ENCODE measurements at places on chromosomes 3 and 15.

- no peak for DNase-seq
Measured at GRCh38 chr3:52688266-52688665, 2.4 kb downstream of the GNL3 start.

- no peak for DNase-seq
Measured at GRCh38 chr3:171181907-171182690, 155.6 kb upstream of the SLC2A2 start.

DNA sequence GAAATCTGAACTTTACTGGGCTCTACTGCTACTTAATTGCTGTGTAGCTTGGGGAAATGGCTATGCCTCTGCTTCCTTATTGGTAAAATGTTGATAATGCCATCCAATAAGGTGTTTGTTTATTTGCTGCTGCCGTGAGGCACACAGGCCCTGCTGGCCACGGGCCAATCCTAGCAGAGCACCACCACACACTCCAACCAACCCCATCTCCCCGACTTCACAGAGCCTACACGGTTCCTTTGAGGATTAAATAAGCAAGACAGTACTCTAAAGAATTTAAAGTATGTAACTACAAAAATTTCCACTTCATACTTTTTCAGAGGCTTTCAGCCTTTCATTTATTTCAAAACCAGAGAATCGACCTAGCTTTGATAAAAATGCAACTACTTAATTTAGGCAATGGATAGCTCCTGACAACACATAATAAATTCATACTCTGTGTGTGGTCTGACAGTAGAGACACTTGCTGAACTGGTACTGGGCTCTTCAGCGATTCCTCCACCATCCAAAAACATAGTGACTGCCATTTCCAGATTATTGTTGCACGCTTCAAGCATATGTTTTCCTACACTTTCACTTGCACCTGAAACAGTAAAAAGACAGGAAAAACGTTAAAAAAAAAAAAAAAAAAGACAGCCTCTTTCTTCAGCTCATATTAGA, 25.3 kb downstream of the UBXN7 start:
- DNase-seq = no peak

DNA sequence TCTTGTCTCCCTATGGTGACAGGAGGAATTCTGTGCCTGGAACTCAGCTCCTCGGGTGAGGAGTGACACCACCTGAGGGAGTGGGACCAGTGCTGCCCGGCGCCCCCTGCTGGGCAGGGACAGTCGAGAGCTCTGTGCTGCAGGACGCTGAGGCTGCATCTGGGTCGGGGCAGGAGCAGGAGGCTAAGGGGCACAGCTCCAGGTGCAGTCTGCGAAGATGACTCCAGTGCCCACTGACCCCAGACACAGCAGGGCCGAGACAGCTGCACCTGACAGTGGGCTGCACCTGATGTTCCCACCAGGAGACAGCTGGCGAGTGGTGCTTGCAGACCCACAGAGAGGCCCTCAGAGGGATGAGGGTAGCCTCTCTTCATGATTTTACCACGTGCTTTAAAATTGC, 152.9 kb downstream of the ATP10A start:
- DNase-seq = peak; percentile 38

- no peak for DNase-seq
Measured at GRCh38 chr3:118949113-118949760, 85.4 kb downstream of the IGSF11 start.

- no peak for DNase-seq
Measured at GRCh38 chr15:99275525-99276128, 24.3 kb downstream of the LRRC28 start.

GRCh38 chr15:64429448-64429847, 30.9 kb upstream of the ZNF609 start:
- DNase-seq = no peak

DNA sequence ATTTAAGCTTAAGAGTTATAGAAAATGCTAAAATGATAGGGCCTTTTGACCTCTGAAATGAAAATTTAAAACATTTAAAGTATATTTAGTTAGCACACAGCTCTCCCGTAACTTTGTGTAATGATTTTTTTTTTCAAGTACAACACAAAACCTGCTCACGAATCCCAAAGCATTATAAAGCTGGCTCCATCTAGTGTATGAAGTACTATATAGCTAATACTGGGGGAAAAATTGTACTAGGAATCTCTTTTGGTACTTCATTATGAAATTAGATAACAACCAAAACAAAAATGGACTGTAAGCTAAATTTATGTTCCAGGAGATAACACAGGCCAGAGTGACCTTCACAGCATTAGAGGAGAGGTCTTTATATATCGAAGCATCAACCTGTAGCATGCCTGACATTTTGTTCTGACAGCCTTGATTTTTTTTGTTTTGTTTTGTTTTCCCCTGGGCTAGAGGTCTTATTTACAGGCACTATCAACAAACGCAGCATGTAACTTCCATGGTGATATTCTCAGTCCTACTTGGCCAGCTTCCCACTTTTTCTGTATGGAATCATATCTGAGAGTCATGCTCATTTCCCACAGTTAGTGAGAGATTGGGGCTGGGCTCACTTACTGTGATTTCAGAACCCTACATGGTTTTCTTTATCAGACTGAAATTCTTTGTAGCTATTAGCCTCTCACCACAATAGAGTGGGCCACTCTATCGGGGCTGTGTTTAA, 116.3 kb downstream of the MITF start:
- peak; percentile 12 for DNase-seq

DNA sequence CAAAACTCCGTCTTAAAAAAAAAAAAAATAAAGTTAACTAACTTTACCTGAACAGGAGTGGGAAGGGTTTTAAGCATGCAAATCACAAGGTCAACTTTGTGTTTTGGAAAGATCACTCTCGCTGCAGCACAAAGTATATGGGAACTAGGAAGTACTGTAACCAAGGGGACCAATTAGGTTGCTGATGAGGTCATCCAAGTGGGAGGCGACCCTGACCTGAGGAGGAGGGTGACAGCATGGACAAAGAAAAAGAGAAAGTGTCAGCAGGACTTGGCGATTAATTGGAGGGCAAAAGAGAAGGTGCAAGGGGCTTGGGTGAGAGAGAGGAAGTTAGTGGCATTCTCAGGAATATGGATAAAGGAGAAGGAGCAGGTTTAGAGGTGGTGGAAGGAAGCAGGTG, 89.5 kb upstream of the ZBED2 start:
- no peak for DNase-seq

DNA sequence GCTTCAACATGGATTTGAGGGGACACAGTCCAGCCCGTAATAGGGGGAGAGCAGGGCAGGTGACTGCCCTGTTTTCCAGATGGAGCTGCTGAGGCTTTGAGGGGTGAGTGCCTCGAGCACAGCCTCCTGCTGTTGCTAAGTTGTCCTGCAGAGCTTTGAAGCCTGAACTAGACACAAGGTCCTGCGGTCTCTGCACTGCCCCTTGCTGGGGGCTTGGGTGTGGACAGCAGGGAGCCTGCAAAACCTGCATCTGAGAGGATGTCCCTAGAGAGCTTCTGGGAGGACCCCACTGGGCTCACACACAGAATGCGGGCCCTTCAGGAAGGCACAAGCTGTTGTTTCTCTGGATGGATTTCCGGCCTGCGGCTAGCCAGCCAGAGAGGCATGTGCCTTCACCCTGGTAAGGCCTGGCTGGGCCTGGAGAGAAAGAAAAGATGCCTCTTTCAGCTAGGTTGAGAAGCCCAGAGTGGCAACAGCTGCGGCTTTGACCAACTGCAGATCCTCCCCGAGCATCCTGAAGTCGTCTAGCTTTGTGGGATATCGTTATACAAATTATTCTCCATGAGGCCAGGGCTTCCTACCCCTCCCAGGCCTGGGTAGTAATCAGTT, 226.2 kb downstream of the SLCO3A1 start:
- no peak for DNase-seq

GRCh38 chr15:58594898-58595297, 154.6 kb downstream of the ADAM10 start:
- DNase-seq = no peak

DNA sequence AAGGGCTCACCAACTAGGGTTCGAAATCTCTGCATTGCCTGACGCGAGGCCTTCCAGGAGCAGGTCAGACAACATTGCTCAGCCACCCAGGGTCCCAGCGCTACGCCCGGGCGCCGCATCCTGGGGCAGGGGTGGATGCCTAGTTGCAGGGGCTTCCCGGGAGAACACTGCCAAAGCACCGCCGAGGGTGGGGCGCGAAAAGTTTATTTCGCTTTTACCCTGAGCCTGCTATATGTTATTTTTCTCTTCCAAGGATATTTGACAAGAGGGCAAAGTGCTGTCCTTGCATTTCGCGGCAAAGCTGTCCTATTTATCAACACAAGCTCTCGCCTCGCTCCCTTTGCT, 549 bp upstream of the SOX14 start:
- DNase-seq = no peak

DNA sequence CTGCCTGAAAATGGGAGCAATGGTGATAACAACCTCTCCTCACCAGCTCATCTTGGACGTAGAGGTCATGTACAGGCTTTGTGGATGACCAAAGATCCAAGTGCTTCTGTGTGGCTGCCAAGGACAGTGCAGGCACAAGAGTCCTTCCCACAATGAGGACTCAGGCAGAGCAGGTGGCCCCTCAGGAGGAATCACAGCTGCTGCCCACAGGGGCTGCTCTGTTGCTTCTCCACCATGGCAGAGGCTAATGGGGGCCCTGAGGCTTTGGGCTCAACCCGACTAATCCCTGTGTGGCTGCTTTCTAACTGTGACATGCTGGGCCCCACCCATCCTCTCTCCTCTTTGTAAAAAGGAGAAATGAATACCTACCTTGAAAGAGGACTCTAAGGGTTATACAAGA, 58.1 kb upstream of the MRPS22 start:
- DNase-seq = no peak

DNA sequence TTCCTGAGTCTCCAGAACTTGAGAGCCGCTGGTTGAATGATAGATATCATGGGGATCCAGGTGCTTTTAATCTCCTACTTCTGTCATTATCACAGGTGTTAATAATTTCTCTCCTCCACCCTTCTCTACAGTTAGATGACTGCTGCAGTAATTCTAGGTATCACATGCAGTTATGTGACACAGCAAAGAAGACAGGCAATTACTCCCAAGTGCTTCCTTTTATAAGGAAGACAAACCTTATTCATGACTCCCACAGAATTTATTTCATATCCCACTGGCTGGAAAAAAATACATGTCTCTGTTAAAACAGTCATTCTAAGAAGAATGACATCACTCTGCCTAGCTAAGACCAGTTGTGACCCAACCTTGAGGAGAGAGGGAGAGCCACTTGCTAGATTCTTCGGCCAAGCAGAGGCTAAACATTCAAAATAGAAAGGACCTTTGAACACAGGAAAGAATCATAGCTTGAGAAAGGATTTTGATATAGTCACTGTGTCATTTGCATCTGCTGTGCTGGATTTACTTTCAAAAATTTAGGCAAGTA, 500.6 kb downstream of the SI start:
- no peak for DNase-seq

DNA sequence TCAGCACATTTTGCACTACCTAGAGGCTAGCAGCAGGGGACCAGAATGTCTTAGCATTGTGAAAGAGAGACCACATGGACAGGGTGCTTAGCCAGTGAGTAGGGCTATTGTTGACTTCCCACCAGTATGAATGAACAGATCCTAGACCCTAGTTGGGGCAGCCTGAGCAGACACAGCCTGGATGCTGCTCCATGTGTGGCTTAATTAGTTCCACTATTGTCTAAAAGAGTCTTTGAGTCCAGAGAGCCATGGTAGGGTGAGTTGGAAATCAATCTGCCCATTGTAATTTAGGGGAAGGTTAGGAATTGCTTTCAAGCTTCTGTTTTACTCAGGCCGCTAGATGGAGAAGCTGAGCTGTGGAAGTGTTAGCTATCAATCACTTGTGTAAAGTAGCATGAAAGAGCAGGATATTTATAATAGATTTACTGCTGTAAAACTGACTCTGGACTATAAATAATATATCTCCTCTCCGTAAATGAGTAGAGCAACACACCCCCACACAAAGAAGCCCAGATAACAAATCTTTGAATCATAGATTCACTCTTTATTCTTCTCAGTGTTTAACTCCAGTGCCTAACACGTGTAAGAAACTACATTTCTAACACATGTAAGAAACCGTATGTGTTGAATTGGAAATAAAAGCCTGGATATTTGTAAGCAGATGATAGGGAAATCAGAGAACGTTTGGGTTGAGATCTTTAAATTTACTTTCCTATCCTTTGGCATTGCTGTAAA, 4.1 kb upstream of the GCSAM start:
- DNase-seq = peak; percentile 61

DNA sequence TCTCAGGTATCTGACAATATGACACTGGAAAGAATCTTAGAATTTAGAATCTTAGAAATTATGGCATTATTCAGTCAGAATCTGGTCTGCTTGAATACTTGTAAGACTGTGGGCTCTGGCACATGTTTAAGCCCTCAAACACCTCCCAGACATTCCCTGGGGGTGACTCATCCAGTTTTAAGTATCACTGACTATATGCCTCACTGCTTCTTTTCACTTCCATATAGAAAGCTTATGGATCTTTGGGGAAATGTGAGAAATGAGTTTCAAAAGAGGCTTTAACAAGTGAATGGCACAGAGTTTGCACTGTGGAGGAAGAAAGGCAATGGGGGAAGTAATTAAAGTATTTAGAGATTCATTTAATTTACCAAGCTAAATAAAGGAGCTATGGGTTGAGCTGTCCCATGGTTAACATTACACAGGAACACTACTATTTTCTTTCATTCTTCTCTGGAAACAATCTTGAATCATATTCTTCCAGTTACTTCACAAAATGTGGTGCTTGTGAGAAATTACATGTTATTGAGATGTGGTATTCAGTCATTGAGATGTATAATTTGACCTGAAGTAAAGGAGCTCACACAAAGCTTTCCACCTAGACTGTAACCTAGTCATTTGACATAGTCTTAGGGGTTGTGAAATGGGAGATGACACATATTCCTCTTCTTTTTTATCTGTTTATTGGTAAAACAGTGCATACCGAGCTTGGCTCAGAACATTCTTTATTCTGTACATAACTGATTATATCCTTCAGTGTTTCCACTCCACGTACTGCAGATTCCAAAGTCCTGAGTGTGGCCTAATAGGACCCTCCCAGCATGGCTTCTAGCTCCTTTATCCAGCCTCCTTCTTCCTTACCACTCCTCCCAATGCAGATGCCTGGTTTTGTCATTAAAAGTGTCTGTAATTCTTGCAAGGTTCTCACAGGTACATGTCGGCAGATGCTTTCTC, 544.6 kb upstream of the NECTIN3 start:
- no peak for DNase-seq

GRCh38 chr3:4645468-4645867, 152.3 kb downstream of the ITPR1 start:
- no peak for DNase-seq

GRCh38 chr15:27951191-27951890, 147.8 kb downstream of the OCA2 start:
- no peak for DNase-seq

- peak; percentile 91 for DNase-seq
Measured at GRCh38 chr3:50365080-50365841, 5.9 kb upstream of the TMEM115 start.

- no peak for DNase-seq
Measured at GRCh38 chr3:5073374-5074085, 48.6 kb upstream of the ARL8B start.

GRCh38 chr3:112391648-112392047, 58.7 kb downstream of the CD200 start:
- DNase-seq = no peak

DNA sequence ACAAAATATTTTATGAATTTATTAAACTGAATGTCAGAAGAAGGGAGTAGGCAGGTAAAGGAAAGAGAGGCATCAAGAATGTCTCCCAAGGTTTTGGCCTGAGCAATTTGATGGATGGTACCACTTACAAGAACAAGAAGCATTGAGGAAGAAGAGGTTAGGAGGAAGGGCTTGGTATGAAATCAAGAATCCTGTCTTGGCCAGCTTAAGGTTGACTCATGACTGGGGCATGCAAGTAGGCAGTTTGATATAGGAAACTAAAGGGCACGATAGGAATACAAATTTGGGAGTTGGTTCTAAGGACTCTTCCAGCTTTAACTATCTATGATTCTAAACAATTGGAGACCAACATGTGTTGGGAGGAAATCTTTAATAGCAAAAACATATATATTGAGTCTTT, 79.1 kb downstream of the NTRK3 start:
- DNase-seq = no peak
